ENCODE measurements at places on chromosomes 11 and 22. TPM values are rescaled to one million over a fixed set of nuclear protein-coding genes. Genes with fewer than 3 reads are reported as not detected.

ACCS gene
- total RNA-seq: 7.9 TPM

H19 gene
- 634 TPM for total RNA-seq

SPON1 gene
- total RNA-seq: 9.4 TPM

GRCh38 chr11:134125507-134125906 lies 56.6 kb downstream of the JAM3 start:
- no peak for DNase-seq
- no peaks in the 10 kb centered on the region for H3K36me3 ChIP-seq
- H3K4me3 ChIP-seq: peak overlapping the region; percentile 71

- H3K4me1 ChIP-seq: peaks cover 32% of the 10 kb centered on the region
- no peak overlapping the region for H3K4me3 ChIP-seq
- no peaks in the 10 kb centered on the region for H3K36me3 ChIP-seq
- H3K27ac ChIP-seq: peak overlapping the region; percentile 75
- no peak for DNase-seq
- peaks cover 21% of the 10 kb centered on the region for H3K27me3 ChIP-seq
These were observed 55.1 kb upstream of the CLDN5 start for GRCh38 chr22:19579115-19579811.

GRCh38 chr22:46061501-46062231 lies 84.7 kb upstream of the WNT7B start:
- DNase-seq: peak; percentile 22
- peak overlapping the region; percentile 100 for H3K27ac ChIP-seq
- peak overlapping the region; percentile 27 for H3K4me3 ChIP-seq
- peaks cover 95% of the 10 kb centered on the region for H3K4me1 ChIP-seq
- H3K27me3 ChIP-seq: no peaks in the 10 kb centered on the region

- H3K27ac ChIP-seq: no peak overlapping the region
- no peak for DNase-seq
- H3K4me1 ChIP-seq: no peaks in the 10 kb centered on the region
- H3K36me3 ChIP-seq: no peaks in the 10 kb centered on the region
- H3K27me3 ChIP-seq: peaks cover 79% of the 10 kb centered on the region
These were observed 33.3 kb upstream of the CACNG2 start for GRCh38 chr22:36736701-36737320.
